ENCODE measurements at places on chromosomes 6 and 20.

DNA sequence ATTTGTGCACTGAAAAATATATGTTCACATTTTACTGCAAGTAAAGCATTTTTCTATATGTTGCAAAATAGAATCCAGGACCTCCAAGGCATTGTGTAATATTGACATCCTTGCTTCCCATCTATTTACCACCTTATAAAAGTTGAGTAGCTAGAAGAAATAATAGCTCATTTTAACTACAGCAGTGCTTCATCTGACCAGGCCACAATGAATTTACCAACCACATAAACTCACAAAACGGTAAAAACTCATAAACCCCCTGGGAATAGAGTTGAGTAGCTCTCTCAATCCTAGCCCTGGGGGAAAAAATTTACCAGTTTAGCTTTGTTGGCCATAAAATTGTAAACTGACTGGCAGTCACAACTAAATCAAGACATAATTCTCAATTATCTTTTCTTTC, 3.9 kb downstream of the ATXN1 start:
- DNase-seq, result no peak

- DNase-seq, result no peak
Observed at GRCh38 chr6:39057251-39058155, 8.9 kb downstream of the GLP1R start.

- DNase-seq, result no peak
Observed at GRCh38 chr6:81145506-81145905, 607.0 kb downstream of the TENT5A start.

GRCh38 chr20:50216543-50217206, 26.0 kb downstream of the CEBPB start:
- no peak for DNase-seq

GRCh38 chr6:106213660-106214289, 111.8 kb downstream of the ATG5 start:
- DNase-seq, result no peak

GRCh38 chr20:63442100-63442493, 30.4 kb downstream of the KCNQ2 start:
- DNase-seq, result no peak

DNA sequence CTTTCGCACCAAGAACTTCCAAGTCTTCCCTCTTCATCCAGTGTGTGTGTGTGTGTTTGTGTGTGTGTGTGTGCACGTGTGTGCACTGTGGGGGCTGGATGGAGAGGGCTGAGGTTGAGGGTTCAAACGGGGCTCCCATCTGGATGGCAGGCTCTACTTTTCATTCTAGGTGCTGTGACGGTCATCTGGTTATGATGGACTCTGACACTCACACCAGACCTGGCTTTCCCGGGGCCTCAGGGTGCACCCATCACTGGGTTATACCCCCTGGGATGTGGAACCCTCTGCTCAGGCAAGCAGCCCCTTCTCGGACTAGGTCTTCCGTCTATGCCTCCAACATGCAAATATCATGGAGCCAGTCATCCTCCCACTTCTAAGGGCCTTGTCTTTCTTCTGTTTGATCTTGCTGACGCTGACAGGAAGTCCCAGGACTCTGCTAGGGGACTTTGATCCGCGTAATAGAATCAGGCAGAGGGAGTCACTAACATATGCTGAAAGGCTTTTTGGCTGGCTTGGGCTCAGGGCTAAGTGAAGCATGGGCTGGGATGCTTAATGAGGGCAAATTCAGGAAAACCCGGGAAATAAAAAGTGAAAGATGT, 313.6 kb downstream of the CDC5L start:
- DNase-seq, result no peak

GRCh38 chr6:13307508-13307995, 20.8 kb downstream of the TBC1D7 start:
- DNase-seq, result no peak

DNA sequence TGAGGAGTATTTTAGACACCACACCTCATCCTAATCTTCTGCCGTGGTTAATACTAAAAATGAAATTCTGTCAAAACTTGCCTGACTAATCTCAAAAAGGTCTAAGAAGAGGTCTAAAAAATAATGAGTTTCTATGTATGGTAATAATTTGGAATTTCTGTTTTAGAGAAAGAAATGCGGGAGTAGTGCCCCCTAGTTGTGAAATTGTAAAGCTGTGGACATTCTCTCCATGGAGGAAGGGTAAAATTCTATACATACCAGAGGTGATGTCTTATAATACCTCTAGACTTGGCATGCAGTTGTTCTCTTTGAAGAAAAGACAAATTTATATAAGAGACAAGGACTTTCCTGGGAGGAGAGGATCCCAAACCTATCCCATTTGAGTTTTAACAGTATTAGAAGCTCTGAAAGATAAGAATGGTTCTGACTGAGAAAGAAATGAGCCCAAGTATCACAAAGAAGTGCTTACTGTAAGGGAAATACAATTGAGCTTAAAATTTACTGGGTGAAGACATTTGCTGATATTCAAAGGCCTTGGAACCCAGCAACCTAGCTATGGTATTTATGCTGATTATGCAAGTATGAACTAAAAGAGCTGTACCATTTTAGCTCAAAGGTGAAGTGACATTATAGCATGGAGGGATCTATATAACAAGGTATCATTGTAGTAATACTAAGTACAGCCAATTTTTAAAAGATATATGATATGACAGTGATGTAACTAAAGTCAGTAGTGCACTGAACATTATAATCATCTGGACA, 5.1 kb upstream of the EPHA7 start:
- DNase-seq, result peak; percentile 52

GRCh38 chr20:49573900-49574416, 6.0 kb upstream of the PTGIS start:
- no peak for DNase-seq

DNA sequence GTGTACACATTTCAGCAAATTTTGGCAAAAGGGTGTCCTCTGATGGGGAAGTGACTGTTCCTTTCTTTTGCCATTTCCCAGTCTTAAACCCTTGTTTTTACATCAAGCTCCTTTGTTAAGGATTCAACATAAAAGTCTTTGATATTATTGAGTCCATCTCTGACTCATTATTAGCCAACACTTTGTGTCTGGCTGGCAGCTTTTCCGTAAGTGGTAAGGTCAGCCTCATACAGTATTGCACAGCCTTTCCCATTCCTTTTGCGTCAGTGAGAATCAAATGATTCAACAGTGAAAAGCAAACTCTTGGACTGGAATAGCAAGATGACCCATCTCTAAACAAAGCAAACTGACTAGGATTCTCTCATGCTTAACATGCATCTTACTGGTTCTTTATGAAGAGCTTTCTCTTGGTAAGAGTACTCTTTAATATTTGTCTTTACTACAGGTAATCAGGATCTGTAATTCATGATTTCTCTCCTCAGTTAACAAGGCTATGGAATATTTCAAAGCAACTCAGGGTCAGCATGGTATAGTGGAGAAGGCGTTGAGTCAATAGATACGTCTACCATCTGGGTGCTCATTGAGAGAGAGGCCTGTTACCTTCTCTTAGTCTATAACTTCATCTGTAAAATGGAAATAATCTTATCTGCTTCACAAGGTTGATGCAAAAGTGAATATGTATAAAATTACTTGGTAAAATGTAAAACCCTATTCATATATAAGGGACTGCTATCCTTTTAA, 183.6 kb downstream of the PRL start:
- DNase-seq, result no peak

DNA sequence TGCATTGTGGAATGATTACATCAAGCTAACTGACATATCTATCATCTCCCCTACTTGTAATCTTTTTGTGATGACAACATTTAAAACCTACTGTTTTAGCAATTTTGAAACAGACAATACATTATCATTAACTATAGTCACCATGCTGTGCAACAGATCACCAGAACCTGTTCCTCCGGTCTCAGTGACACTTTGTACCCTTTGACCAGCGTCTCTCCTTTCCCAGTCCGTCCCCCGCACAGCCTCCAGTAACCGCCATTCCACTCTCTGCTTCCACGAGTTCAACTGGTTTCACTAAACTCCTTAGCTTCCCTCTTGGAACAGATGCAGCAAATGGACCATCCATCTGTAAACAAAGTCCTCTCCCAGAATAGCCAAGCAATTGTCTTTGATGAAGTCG, 21.8 kb downstream of the LRP11 start:
- no peak for DNase-seq

GRCh38 chr20:37602634-37603033, 75.0 kb upstream of the BLCAP start:
- no peak for DNase-seq

- no peak for DNase-seq
Observed at GRCh38 chr6:91324711-91325110, 737.8 kb upstream of the MAP3K7 start.

DNA sequence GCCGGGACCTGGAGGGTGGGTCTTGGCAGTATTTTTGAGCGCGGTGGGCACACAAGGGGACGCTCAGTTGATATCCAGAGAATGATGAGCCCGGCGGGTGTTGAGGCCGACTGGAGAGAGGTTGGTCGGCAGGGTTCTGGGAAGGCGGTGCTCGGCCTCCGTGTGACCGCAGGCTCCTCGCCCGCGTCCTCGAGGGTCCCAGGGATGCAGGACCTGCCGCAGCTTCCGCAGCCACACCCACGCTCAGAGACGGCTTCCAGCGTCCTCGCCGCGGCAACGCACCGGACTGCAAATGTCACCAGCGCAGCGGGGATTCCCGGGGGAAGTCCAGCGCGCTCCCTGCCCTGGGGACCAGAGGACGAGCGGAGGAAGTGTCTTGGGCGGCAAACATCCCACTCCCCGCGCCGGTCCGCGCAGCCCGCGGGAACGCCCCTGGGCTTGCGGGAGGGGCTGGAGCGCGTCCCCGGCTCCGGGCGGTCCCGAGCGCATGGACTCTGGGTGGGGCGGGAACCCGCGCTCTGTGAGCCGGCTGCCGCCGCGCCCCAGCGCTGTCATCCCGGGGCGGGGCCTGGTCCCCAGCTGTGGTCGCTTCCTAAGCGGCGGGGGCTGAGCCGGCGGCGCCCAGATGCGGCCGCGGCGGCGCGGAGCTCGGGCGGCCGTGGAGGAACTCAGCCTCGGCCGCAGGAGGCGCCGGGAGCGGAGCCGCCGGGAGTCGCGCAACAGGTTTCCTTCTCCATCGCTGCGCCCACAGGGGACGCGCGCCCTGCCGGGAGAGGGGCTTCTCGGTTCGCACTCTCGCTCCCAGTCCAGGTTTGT, at the start of gene STX11:
TSS of gene STX11 (plus strand) at position 624 of the 816 bp plus-strand sequence. CDS start 36,111 bp downstream, outside the sequence.
- DNase-seq, result peak; percentile 79

DNA sequence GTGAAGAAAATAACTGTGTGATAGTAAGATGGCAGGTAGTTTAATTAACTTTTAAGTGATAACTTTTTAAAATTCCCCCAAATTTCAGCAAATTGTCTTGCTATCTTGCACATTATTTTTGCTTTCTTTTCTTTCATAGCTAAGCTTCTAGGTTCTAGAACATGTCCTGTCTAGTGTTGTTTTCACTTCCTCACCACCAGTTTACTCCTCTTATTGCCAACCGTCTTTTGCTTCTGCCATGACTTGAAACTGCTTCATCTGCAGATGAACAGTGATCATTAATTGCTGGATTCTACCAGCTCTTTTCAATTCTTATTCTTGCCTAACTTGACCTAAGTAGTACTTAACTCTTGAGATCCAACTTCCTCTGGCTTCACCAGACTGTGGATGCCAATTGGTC, 137.8 kb downstream of the CENPW start:
- DNase-seq, result no peak

GRCh38 chr6:14860774-14861173, 385.1 kb upstream of the JARID2 start:
- DNase-seq, result no peak

GRCh38 chr20:40192529-40192928, 496.5 kb downstream of the MAFB start:
- no peak for DNase-seq

- DNase-seq, result no peak
Observed at GRCh38 chr20:22389836-22390542, 194.4 kb downstream of the FOXA2 start.

- no peak for DNase-seq
Observed at GRCh38 chr20:36591854-36592641, 13.5 kb upstream of the RAB5IF start.

DNA sequence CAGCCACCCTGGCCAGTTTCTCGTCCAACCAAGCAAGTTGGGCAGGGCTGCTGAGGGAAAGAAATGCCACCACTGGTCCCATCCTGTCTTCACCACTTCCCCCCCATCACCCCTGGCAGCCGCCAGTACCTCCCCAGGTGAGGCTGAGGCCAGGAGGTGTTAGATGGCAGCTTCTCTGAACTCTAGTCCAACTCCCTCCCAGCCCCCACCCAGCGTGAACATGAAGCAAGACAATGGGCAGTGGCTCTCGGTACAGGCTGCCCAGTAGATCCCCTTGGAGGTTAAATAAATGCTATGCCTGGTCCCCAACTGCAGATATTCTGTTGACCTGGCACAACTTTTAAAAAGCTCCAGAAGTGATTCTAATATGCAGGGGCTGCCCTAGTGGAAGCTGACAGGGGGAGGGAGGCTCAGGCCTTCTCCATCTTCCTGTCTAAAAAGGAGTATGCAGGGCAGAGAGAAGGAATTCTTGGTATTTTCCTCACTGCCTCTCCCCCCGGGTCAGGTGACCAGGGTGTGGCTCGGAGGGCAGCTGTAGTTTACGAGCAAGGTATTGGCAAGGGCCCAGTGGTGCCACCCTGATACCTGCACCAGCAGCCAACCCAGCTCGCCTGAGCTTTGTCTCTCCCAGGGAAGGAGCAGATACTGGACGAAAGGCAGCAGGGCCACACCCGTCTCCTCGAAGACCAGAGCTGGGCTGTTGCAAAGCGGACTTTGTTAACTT, 25.7 kb downstream of the KCNK5 start:
- DNase-seq, result no peak

DNA sequence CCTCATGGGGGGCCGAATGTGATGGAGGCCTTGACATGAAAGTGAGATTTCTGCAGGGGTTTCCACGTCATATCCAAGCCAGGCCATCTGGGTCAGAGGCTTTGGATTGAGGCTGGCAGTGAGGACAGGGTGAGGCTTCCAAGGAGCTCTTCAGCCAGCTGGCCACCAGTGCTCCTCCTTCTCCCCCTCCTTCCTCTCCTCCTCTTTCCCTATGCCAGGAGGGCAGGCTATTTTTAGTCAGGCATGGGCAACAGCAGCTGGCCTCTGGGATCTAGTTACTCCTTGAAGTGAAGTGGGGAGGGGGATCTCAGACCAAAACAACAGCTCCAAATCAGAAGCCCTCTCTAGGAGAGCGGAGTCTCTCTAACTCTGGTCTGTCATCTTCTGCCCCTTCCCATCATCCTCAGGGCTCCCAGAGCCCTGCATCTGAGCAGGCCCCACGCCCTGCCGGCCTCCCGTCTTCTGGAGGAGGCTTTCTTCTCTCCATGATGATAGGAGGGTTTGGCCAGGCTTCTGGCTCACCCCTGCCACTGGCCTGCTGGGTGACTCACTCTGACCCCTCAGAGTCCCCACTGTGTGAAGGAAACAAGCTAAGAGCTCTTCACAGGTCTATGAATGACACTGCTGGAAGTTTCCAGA, 612 bp downstream of the TNNC2 start:
- DNase-seq, result no peak

DNA sequence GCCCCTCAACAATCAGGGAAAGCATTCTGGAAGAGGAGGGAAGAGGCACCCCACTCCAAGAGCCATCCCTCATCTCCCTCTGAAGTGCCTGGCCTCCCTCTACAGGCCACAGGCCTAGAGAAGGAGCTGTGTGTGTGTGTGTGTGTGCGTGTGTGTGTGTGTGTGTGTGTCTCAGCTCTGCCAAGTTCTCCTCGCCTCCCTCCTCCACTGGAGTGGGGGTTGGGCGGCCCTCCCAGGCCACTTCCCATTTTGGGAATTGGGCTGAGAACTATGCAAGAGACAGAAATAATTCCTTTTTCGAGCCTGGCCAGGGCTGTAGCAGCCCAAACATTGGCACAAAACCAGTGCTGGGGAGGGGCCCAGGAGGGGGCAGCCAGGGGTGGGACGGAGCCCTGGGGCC, 35.7 kb downstream of the KCNB1 start:
- no peak for DNase-seq
